ENCODE measurements at places on chromosomes 7 and 10. TPM values are rescaled to one million over a fixed set of nuclear protein-coding genes. Genes with fewer than 3 reads are reported as not detected.

Gene GSDME
- 39.0 TPM for total RNA-seq

GRCh38 chr10:112330607-112331160 is 43.2 kb upstream of the ACSL5 start:
- DNase-seq: no peak

DNA sequence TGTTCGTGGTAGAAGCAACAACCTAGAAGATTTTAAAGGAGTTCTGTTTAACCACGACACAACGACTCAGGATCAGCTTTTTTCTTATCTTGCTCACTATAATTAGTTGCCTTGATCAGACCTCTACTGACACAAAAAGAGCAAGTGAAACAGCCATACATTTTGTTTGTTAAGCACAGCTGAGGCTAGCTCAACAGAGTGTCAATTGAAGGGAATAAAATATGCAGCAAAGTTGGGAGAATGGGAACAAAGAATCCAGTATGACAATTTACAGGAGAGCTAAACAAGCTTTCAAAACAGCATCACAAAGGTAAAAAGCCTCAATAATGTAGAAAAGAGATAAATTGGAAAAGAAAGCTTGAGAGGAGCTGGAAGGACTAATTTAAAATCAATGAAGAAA is 40.5 kb upstream of the HERPUD2 start:
- DNase-seq: no peak

Gene ANKRD61
- not detected for total RNA-seq

DNA sequence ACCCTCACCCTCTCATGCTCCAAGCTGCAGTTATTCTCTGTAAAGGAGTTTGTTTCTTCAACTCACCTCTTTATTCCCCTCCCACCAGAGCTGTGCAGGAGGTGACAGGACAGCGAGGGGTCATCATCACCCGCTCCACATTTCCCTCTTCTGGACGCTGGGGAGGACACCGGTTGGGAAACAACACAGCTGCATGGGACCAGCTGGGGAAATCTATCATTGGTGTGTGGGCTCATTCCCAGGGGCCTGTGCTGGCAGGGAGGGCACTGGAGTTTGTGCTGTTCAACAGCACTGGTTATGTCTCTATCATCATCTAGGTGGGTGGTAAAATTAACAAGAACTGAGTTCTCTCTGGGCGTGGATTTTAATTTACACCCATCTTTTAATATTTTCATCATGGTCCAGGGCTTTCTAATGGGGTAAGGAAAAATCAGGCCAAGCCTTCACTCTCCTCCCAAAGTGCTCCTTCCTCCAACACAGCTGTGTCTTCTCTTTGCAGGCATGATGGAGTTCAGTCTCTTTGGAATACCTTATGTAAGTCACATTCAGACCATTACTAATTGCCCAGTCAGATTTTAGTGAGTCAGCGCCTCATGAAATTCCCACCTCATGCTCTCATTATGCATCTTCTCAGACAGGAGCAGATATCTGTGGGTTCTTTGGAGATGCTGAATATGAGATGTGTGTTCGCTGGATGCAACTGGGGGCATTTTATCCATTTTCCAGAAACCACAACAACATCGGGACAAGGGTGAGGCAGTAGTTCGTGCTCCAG is 61.6 kb downstream of the PRSS58 start:
- DNase-seq: peak; percentile 51

Gene RAB19
- total RNA-seq: not detected

Gene CLRN3
- total RNA-seq: not detected

Gene SPDYE11
- total RNA-seq: not detected

DNA sequence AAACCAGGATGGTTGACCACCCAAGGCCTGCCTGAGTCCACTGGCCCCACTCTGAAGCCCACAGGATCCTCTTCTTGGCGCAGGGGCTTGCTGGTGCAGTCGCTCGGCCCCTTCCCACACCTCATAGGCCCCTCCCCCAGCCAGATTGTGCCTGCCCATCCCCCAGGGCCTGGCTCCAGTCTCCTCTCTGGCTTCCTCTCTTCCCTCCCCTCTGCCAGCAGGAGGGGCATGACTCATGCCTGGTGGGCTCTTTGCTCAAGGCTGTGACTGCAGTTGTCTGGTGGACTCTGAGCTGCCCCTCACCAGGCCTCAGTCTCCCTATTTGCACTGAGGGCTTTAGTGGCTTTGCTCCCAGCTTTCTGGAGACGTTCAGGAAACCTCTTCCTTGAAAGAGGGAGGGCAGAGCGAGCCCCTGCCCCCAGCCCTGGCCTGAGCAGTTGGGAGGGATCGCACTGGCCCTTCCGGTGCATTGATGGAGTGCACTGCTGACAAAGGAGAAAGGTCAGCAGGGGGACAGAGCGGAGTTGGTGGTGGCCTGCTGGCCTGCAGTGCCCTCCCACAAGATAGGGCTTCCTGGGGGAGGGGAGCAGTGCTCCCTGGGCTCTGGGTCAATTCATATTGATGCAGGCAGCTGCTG is 60.7 kb downstream of the ZMIZ1 start:
- DNase-seq: peak; percentile 69

DNA sequence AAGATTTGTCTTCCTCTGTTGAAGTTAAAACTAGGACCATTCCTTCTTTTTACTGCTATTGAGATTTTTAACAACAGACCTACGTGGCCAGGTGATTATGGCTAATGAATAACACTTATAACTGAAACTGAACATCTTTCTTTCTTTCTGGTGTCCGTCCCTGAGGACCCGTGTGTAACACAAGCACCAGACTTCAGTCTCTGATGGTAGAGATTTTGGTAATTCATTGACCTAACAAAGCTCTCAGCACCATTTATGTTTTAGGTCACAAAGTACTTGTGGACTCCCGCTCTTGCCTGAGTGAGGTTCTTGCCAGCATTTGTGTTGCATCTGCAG is 40.4 kb upstream of the TMEM229A start:
- DNase-seq: no peak

Gene PNLIPRP2
- not detected for total RNA-seq

GRCh38 chr10:987620-987869 is 689 bp upstream of the GTPBP4 start:
- DNase-seq: no peak

Gene RTKN2
- 20.2 TPM for total RNA-seq

DNA sequence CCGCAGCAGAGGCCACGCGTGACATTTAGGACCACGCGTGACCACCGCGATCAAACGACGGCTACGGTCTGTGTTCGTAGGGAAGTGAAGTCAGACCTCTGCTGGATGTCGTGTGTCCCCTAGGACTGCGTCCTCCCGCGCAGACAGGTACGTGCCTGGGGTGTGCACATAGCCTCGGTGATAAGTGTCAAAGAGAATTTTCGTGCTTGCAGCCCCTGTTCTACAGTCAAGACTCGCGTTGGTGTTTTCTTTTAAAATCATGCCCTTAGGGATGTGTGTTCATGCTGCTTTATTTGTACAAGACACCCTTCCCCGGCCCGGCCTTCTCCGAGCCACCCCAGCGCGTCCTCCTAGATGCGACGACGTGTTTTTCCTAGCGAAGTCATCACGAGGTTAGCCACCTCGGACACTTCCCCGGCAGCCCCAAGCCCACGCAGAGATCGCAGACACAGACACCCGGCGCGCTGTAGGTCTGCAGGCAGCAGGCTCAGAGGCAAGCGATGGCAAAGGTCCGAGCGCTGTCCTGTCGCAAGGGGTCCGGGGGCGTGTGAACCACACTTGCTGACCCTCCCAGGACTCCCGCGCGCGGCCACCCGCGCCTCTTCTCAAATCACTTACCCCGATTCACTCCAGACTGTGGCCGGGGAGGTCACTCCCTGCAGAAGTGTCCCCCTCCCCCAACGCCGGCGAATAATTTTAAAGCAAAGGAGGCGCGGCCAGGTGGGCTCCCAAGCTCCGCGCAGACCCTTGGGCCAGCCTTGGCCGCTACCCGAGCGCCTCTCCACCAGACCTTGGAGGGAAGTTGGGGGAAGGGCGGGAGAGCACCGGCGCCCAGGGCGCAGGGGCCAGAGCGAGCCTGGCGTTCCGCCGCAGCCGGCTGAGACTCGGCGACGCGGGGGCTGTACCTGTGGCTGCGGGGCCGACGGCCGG is 552 bp downstream of the MKX start:
- peak; percentile 81 for DNase-seq

Gene TDRD1
- total RNA-seq: 0.02 TPM

GRCh38 chr10:48595539-48595932 is 9.3 kb downstream of the ARHGAP22 start:
- DNase-seq: no peak

DNA sequence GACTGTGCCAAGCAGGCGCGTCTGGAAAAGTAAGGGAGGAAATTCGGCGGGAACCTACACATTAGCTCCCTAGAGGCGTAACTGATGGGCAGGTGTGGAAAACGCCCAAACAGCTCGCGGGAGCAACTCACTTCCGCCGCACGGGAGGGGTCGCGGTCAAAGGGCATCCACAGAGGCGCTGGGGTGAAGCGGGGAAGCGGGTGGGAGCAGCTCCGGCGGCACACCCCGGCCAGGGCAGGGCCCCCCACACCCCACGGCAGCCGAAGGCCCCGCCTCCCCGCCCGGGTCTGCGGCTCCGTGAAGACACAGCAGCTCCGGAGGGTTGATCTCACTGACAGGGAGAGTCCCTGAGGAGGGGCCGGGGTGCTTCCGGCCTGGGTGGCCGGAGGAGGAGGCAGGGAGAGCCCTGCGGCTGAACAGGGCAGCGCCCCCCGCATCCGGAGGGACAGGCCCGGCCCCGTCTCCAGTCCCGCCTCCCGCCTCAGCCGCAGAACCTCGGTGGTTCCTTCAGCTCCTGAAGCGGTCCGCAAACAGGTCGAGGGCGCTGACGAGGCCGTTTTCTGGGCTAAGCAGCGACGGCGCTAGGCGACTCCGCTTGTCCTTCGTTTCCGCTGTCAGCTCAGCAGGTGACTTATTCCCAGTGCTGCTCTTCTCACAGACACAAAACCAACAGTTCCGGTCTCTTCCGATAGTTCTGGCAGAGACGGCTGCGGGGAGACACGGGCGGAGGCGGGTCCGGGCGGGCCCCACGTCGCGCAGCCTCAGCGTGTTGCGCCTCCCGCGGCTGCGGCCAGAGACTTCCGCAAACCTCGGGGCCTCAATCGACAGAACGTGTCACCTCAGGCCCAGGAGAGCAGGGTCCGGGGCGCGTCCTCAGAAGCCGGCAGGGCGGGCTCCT is 276.1 kb downstream of the DNAJB6 start:
- DNase-seq: no peak

DNA sequence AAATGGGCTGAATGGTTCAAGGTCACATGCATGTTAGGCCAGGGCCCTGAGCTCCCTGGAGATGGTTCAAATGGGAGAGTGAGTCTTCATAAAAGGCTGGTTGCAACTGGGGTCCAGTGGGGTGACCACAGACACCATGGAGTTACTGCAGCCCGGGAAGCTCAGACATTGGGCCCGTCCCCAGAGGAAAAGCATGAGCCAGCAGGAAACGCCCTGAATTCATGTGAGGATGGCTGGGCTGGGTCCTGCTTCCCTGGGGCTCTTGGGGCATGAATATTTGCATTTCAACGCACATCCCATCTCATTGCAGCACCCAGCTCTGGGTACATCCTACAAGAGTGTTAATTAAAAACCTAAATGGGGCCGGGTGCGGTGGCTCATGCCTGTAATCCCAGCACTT is 549.0 kb downstream of the TCERG1L start:
- no peak for DNase-seq

Gene TUBB8
- total RNA-seq: not detected

DNA sequence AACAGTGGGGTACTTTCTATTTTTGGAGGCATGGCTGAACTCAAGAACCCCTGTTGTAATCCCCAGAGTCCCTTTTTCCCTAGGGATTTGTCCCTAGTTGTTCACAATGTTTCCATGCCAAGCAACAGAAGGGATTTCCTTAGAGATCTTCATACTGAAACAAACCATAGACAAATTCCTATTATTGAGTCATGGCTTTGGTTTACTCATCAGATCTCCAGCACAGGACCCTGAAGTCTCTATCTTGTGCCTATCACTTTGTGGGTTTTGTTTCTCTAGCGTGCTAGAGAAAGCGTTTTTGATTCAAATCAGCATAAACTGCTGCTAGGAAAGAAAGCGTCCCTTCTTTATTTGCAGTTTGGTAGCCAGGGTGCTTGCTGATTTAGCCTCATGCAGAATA is 165.0 kb downstream of the BAMBI start:
- DNase-seq: peak; percentile 70

- no peak for DNase-seq
Measured at GRCh38 chr7:17021205-17021604, 139.4 kb upstream of the AGR3 start.

- DNase-seq: no peak
Measured at GRCh38 chr7:84195295-84196060, 889 bp upstream of the SEMA3A start.

GRCh38 chr10:80580638-80581468 is 43.2 kb downstream of the SH2D4B start:
- no peak for DNase-seq

Gene NPSR1
- not detected for total RNA-seq

Gene RAMP3
- not detected for total RNA-seq

- DNase-seq: peak; percentile 68
Measured at GRCh38 chr10:91251430-91252056, 31.1 kb downstream of the PCGF5 start.

DNA sequence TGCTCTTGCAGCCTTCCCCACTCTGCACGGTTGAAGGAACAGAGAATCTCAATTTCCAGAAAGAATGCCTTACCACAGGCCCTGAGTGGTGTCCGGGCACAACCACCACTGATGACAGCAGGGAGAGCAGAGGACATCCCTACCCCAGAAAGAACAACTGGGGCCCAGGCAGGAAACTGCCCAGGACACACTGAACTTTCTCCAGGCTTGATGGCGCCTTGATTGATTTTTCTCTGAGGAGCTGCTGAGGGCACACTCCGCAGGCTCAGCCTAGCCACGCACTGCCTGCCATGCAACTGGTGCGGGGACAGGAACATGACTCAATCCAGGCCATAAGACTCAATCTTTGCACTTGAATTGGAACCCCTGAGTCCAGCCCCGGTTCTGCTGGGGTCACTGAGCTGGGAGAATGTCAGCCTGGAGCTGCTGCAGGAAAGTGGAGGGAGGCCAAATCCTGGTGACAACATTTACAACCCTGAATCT is 5.9 kb downstream of the AKR1B1 start:
- DNase-seq: no peak

GRCh38 chr10:78365694-78366093 is 332.0 kb downstream of the RPS24 start:
- DNase-seq: no peak

Gene PAPOLB
- total RNA-seq: not detected

DNA sequence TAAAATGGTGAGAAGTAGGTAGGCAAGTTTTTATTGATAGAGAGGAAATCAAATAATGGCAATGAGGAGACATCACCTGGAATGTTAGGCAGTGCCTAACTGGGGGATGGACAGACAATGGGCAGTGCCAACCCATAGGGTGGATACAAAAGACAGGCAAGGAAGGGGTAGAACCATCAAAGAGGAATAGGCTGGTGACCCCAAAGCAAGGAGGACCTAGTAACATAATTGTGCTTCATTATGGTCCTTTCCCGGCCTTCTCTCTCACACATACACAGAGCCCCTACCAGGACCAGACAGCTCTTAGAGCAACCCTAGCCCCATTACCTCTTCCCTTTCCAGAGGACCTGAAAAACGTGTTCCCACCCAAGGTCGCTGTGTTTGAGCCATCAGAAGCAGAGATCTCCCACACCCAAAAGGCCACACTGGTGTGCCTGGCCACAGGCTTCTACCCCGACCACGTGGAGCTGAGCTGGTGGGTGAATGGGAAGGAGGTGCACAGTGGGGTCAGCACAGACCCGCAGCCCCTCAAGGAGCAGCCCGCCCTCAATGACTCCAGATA is 30.0 kb downstream of the PRSS2 start:
- DNase-seq: no peak
